ENCODE measurements at places on chromosomes 3 and 15.

GRCh38 chr15:74343127-74343796 is 24.2 kb downstream of the CYP11A1 start:
- no peak for DNase-seq

DNA sequence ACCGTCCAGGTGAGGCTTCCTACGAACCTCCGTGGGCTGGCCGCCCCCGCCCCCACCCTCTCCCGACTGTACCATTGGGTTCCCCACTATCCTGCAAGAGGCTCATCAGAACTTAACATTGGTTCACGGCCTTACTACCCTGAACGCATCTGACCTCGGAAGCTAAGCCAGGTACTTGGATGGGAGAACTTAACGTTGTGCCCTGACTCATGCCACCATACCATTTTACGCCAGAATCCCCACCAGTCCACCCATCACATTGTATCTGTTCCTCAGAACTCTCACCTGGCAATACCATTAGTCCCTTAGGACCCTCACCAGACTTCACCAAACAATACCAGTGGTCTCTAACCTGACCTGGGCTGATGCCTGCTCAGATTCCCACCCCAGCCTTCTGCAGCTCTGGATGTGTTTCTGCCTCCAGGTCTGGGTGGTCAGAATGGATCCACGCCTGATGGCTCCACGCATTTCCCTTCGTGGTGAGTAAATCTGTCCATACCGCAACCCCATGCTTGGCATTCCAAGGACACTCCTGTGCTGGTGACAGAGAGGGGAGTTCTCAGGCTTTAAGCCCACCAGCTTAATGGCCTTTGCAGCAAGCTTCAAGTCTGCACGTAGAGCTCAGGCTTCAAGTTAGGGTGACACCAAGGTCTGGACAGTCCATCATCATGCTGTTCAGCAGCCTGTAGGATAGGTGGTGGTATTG is 562 bp downstream of the TCTA start:
- DNase-seq = peak; percentile 30

DNA sequence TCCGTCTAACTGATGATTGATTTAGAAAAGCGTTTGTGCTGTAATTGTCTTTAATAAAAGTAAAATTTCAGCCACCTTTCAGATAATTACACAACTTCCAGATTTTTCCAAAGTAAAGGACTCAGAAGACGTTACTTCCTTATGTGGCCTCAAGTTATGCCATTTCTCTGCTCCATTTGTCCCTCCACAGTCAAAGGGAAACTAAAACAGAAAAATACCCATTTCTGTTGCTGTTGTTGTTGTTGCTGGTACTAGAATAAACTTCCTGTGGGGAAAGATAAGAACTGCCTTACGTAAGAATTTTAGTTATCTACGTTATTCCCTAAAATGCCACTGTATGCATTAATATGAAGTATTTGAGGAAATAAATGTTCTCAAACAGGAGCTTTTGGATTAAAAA is 153.9 kb downstream of the P3H2 start:
- no peak for DNase-seq

- no peak for DNase-seq
These were observed 60.3 kb upstream of the UBE2Q2 start for GRCh38 chr15:75782926-75783325.

- no peak for DNase-seq
These were observed 216.2 kb downstream of the ITPR1 start for GRCh38 chr3:4709341-4709740.

- DNase-seq = no peak
These were observed 151.6 kb downstream of the PGPEP1L start for GRCh38 chr15:98855815-98856531.

DNA sequence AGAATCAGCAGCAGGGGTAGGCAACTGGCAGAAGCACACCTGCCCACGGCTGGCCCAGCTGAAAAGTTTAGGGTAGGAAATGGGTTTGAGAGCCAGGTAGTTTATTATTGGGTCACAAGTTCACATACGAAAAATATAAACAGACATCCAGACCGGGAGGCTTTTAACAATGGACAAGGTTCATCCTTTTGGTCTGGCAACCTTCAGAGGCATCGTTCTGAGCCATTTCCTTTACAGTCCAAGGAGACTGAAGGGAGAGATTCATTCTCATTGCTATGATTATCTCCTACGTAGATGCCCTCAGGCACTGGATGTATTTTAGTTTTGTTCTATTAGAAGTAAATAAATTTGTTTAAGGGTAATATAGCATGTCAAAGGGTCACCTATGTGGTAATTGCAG is 248.0 kb upstream of the THBS1 start:
- DNase-seq = no peak

- DNase-seq = no peak
These were observed 15.4 kb upstream of the CX3CR1 start for GRCh38 chr3:39295184-39295775.

GRCh38 chr15:93200081-93200836 is 111.2 kb upstream of the RGMA start:
- no peak for DNase-seq

- no peak for DNase-seq
These were observed 25.9 kb upstream of the BBX start for GRCh38 chr3:107496855-107497254.

DNA sequence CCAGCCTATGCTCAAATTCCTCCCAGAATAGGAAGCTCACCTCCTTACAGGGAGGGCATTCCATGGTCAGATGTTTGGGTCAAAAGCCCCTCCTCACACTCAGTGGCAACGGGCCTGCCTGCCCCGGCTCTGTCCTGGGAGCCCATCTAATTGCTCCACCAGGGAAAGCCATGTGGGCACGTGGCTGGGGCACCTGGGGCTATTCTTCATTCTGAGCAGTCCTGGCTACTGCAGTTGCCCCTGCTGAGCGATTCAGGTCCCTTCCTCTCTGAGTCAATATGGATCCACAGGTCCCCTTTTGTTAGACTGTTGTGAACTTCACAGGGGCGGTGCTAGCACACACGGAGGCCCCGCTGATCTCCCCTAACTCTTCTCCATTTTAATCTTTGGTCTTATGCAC is 39.4 kb downstream of the TPRA1 start:
- DNase-seq = no peak

- DNase-seq = no peak
These were observed 3.3 kb downstream of the SLC6A1 start for GRCh38 chr3:10995871-10996270.

DNA sequence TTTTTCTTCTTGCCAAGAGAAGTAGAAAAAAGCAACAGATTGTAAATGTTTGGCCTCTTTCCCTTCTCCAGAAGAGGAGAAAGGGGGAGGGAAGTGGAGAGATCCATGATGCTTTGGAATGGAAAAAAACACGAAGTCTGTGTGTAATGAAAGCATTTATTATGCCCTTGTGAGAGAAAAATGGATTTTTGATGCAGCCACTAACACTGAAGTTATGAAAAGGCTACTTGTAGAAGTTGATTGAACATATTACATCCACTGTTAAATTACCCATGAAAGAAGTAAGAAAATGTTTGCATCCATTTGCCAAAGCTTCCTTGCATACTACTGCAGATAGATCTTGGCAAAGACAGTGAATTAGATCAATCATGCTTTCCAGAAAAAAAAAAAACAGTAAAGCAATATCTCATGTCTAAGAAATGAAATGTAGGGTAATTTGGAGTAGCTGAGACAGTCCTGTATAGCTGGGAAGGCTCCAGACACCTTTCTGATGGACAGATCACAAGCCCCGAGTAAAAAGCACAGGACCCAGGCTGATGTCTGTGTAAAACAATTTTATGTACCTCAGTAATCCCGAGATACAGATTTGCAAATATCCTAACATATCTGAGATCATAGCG is 295.5 kb downstream of the PLOD2 start:
- DNase-seq = no peak

DNA sequence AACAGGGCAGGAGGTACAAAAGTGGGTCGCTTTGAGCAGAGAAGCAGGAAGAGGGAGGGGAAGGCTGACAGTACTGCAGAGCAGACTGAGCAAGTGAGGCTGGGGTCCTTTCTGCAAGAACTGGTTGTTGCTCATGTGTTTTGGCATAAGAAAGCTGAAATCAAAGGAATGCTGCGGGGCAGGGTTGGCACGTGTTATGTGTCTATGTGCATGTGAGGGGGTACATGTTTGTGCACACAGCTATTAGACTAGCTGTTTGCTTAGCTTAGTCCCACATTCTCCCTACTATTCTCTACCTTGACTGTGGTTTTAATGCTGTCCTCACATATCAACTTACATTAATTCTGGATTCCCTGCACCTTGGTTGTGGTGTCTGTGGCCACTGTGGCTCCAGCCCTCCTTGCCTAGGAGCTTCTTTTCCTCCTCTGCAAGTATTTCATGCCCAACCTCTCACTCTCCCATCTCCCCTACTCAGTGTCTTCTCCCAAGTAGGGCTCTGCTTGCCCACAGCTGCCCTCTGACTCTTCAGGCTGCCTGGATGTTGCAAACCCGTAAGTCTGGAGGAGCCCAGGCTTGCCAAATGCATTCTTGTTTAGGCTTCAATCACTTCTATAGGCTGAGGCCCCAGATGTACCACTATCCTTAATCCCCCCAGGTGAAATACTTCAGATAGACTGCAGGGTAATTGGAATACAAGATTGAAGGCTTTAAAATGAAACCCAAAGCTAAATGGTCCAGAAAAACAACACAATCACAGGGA is 4.8 kb downstream of the TAGLN3 start:
- no peak for DNase-seq

DNA sequence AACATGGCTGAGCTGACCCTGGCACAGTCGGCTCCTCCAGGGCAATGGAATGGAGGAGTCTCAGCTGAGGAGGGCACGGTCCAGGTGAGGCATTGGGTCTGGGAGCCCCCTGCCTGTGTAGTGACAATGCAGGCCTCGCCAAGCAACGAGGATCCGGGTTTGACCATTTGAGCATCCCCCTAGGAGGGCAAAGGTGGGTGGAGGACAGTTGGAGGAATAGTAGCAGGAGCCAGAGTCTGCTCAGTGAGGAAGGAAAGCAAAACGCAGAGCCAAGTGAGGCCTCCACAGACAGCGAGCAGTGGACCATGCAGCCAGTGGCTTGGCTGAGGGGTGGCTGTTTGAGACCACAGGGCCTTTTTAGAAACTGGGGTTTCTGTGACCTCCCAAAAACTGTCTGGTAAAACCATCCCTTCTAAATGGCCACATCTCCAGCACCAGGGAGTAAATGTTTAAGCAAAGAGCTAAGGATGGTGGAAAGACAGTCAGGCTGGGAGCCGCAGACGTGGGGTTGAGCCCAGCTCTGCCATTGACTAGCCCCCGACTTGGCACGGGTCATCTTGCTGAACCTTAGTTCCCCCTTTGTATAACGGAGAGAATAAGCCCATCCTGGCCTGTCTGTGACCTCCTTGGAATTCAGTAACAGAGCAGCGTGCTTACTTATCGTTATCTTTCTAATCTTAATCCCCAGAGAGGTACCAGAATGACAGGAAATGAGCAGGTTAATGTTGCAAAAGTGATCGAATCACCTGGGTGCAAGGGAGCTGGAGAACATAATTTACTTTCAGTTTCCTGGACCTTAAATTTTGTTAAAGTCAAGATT is 46.8 kb downstream of the CMTM6 start:
- DNase-seq = no peak

GRCh38 chr3:11638495-11639358 is 5.0 kb downstream of the VGLL4 start:
- no peak for DNase-seq

GRCh38 chr15:75723847-75724660 is 11.4 kb upstream of the CSPG4 start:
- DNase-seq = no peak

GRCh38 chr3:171122240-171122639 is 95.7 kb upstream of the SLC2A2 start:
- DNase-seq = no peak

All from activated naive CD8-positive, alpha-beta T cell treated with anti-CD3 and anti-CD28 coated beads, Interleukin-2, amount 10 ng/mL, durations not matched to agents 7 days and 5 days (primary cell).